ENCODE measurements at places on chromosomes 16 and 17.

GRCh38 chr17:40598301-40598618, 33.0 kb upstream of the CCR7 start:
- DNase-seq = no peak

DNA sequence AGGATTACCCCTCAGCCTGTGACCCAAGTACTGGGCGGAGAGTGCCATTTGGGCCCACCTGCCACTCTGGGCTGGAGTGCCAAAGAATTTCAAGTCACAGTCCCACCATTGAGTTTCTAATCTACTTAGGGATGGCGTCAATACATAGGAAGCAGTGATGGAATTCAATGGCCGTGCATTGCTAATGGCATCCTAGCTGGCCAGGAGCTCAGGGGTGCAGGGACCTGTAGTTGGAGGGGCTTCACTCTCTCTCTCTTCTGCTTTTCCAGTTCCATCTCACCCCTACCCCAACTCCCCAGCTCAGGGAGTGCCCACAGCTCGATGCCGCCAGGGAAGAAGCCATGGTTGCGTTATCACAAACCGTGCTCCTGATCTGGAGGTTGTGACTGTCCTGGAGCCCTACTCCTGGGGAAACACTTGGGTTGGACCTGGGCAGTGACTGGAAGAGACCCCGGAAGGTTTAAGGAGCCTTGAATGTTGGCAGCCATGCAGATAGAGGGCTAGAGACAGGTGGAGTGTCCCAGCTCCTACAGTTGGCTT, 2.4 kb downstream of the MMP15 start:
- no peak for DNase-seq

- peak; percentile 29 for DNase-seq
These were observed 377.6 kb downstream of the CPPED1 start for GRCh38 chr16:12426122-12426521.

- DNase-seq = peak; percentile 75
These were observed 573.4 kb downstream of the CDH13 start for GRCh38 chr16:83200005-83200779.

DNA sequence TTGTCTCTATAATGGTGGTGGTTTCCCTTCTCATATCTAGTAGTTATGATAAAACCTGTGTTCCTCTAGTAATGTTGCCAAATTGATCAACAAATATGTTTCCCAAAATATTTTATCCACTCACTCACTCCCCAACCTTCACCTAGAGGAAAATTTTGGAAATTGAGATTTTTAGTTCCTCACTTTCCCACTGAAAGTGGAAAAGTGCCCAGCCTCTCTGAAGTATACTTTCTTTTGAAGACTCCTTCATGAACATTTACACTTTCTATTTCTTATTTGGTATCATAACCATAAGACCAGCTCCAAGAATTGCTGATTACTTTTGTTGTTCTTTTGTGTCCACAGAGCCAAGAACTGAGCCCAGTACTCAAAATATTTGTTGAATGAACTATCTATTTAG, 5.1 kb upstream of the CENPV start:
- DNase-seq = no peak

DNA sequence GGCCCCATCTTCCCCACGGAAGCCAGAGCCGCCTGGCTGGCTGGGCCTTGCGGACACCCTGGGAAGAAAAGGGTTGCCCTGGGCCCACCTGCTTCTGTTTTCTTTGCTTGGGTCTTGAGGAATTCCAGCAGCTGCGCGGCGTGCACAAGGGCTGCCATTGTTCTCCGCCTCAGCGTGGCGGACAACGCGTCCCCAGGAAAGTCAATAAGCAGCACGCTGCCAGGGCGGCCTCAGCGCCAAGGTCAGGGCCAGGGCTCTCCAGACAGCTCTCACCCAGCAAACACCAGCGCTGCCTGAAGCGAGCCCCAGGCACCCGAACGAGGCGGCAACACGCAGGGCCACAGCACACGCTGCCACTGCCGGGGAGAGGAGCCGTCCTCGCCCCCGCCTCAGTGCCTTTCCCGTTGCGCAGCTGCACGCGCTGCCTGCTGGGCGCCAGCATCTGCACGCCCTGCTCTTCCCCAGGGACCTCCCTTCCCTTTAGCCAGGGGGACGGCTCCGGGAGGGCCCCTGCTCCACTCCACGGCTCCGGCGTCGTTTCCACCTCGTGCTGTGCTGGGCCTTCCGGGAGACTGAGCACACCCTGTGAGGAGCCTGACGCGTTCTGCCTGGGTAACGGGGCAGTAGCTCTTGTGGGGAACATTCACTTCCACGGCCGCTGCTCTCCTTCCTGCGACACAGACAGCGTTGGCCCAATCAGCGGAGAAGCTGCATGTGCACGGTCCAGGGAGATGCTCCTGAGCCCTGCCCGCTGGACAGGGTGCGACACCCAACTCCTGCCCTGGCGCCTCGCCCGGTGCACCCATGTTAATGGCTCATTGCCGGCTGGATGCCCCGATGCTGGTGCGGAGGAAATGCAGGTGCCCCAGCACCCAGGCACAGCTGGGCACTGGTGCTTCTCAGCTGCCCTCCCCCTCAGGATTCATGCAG, 57.8 kb downstream of the LMF1 start:
- DNase-seq = no peak

DNA sequence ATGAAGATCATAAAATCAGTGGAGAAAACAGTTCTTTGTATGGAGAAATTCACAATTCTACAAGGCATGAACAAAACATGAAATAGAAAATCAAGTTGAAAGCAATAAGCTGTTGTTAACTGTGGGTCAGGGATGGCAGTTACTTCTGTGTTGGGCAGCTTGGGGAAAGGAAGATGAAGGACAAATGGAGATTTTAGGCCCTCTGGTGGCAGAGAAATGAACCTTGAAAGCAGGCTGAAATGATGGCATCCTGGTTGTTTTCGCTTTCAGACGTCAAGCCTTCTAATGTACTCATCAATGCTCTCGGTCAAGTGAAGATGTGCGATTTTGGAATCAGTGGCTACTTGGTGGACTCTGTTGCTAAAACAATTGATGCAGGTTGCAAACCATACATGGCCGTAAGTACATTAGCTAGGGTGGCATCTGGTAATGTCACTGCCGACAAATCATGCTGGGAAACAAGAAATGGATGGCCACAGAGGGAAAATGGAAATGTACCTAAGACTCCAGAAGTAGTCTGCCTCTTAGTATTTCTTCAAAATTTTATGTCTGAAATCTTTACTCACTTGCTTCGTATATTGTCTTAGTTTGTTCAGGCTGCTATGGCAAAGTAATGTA, 108.9 kb downstream of the MAP2K6 start:
- peak; percentile 90 for DNase-seq

DNA sequence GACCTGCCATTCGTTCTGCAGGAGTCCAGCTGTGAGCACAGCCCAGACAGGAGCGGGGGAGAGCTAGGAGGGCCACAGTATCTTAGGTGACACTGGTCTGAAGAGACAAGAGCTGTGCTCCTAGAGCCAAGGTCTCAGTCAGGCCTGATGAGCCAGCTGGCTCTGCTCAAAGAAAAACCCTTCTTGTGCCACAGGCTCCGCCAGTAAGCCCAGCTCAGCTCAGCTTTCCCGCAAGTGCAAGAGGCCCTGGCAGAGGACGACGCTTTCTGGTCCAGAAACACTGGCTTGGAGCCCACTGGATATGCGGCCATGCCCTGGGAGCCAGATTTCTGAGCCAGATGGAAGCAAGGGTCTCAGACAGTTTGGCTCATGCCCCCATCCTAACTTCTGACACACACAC, 23.9 kb downstream of the PEMT start:
- DNase-seq = no peak

GRCh38 chr17:29039764-29040598, 3.0 kb upstream of the PIPOX start:
- DNase-seq = no peak

- DNase-seq = peak; percentile 30
These were observed 924 bp downstream of the SMARCD2 start for GRCh38 chr17:63841350-63842172.

DNA sequence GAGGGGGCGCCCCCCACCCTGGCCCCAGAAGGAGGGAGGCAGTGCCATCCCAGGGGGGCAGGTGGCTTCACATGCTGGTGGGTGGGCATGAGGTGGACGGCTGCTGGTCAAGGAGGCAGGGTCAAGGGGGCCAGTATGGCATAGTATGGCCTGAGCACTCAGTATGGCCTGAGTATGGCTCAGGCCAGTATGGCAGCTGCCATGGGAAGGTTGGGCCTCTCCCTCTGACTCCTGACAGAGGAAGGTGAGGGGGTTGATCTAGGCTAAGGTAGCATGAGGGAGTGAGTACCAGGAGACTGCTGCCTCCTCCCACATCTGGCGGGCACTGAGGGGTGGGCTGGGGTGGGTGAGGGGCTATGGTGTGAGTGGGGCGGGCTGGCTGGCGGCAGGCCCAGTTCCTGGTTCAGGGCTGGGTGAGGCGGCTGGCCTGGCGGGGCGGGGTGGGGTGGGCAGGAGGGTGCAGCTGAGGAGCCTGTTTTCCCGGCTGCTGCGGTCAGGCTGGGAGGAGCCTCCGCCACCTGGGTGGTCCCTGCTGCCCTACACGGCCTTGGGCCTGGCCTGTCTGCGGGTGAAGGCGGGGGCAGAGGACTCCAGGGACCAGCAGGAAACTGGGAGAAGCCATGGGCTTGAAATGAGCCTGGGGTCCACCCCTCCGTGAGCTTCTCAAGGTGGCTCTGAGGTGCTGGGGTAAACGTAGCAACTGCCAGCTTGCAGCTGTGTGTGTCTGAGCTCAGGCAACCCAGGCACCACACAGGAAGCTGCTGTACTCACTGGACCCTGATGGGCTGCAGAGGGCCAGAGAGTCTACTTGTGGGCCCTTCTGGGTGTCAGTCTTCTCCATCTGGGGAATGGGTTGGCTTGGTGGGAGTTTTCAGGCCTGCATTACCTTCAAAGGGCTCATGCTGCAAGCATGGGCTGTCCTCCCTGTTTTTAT, 57.0 kb downstream of the RAI1 start:
- DNase-seq = no peak

- DNase-seq = no peak
These were observed 25.0 kb upstream of the MILR1 start for GRCh38 chr17:64423881-64424280.

DNA sequence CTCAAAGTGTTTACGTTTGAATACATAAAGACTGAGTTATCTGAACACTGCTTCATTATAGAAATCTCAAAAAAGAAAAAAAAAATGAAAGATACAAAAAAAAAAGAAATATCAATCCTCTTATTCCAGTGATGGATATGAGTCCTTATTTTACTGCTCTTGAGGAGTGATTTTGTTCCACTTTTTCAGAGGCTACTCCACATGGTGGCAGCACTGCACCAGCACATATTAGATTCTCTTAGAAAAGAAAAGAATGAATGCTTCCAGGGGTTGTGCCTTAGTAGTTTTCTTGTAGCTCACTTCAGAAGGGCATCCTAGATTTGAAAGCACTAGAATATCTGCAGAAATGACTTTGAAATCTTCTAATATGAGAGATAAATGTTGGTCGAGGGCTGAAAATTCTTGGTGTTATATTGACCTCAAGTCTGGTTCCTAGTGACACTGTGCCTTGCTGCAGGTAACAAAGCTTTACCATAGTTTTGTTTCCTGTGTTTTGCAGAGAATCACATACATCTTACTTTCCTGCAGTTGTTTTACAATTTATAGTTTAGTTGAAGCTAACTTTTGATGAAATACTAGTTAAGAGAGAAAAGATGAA, 25.9 kb downstream of the AP2B1 start:
- DNase-seq = peak; percentile 64

DNA sequence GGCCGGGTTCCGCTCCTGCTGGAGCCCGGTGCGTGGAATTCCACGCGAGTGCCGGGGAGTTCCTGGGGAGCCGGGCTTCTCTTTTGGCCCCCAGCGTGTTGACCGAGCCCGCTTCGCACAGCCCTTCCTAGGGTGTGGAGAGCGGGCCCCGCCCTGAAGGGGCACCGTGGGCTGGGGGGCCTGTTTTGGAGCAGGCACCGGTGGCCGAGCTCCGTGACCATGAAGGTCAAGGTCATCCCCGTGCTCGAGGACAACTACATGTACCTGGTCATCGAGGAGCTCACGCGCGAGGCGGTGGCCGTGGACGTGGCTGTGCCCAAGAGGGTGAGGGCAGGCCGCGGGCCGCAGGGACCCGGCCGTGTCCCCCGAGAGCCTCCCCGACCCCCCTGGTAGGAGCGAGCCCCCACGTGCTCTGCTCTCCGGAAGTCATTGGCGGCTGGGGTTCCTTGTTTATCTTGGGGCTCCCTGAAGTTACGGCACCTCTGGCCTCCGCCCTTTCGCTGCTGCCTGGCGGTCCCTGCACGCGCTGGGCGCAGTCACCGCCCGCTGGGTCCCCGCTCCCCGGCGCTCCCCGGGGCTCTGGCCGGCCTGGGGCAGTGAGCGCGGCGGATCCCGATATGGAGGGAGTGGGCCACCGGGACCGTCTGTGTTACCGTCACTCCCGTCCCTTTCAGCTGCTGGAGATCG, 528 bp downstream of the HAGHL start:
- DNase-seq = no peak

- no peak for DNase-seq
These were observed 10.1 kb downstream of the ULK2 start for GRCh38 chr17:19857640-19858039.

- no peak for DNase-seq
These were observed 2.3 kb upstream of the RPH3AL start for GRCh38 chr17:354651-355556.

GRCh38 chr17:63442074-63442473, 4.0 kb downstream of the CYB561 start:
- no peak for DNase-seq

DNA sequence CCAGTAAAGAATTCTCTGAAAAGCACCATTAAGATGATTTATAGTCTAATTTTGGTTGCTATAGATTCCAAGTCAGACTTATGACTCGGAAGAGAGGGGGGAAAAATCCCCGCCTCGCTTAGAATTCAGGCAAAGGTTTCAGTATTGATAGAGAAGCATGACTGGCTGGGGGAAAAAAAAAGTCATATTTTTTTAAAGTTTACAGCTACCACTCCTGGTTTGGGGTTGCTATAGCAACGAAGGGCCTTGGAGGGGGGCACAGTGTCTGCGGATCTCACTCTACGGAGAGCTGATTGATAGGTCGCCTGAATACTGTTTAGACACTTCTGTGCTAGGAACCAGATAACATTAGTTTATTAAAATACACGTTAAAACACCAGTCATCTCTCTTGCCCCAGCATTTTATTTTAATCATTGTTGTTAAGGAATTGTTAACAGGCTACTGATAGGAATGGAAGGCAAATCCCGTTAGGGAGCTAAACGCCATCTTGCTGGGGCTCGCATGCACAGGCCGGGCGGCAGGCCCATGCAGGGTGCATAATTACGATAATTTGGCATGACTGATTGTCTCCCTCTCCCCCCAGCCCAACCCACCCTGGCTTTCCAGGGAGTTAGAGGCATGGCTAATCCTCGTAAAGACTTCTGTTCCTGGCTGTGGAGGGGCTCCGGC, 380.0 kb upstream of the XYLT1 start:
- DNase-seq = no peak

Data from SK-MEL-5 (cell line).